Right atrium auricular region (tissue), 2 donors: ENCODE measurements at places on chromosomes 2 and 18.

DNA sequence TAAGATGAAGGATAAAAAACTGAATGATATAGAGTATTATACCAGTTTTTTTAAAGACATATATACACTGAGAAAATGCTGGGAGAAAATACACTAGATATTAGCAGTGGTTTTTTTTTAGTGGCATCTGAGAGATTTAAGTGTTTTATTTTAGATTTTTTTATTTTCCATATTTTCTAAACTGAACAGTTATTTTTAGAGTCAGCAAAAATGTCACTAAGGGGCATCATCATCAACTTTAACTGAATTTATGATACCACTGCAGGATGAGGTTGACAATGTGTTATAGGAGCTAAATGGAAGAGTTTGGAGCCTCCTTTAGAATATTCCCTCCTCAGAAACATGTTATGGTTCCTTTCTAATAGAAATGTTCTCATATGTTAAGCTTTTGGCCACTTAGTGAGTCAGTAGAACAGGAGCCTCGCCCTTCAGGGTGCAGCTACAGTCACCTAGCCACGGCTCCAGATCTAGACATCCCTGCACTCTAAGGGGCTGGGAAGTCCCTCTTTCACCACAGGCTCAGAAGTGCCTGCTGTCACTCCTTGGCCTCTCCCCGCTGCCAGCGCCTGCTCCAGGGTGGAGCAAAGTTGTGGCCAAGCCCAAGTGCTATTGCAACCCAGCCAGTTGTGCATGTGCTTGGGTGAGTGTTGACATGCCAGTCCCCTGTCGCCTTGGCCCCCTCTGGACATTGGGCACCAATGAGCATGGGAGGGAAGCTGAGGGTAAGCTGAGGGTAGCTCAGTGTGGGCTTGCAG is 210.7 kb upstream of the RASGRP3 start:
- no peak for DNase-seq

DNA sequence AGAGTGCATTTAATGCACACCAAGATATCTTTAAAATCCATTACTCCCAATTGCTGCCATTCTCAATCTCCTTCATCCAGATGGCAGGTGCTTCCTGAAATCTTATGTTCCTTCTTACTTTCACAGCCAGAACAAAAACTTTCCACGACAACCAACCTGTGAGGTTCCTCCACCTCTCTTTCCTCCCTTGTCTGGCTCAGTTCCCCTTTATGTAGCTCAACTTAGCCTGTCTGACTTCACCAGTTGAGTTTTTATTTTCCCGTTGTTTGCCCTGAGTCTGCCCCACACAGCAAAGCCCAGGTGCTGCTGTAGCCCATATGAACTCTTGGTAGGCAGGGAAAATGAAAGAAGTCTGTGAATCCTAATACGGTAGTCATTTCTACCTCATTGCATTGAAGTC is 112.5 kb downstream of the MREG start:
- no peak for DNase-seq

GRCh38 chr2:109447251-109447661 is 166.5 kb downstream of the SEPTIN10 start:
- DNase-seq: no peak

- DNase-seq: no peak
Measured at GRCh38 chr2:185537689-185538088, 200.9 kb upstream of the FSIP2 start.

GRCh38 chr18:49677762-49678413 is 116.0 kb downstream of the LIPG start:
- DNase-seq: no peak

GRCh38 chr2:198883604-198884003 is 574.1 kb downstream of the SATB2 start:
- DNase-seq: no peak

DNA sequence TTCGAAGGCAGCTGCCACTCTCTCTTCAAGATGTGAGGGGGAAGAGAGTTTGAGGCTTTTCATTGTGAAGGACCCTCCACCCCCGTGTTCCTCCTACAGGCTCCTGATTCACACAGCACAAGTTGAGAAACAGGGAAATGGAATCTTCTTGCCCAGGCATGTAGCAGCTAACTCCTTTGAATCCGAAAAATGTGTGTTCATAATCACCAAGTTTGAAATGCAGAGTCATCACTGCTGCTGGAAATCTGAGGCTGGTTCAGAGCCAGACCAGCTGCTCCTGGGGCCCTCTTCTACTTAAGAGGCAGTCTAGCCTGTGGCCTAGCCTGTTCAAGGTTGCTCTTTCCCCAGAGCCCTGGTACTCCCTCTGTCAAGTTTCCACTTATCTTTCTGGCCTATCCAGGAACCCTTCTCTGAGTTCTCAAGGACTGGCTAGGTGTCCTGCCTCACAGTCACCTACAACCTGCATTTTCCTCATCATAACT is 166.4 kb downstream of the TMEM247 start:
- DNase-seq: peak; percentile 73

DNA sequence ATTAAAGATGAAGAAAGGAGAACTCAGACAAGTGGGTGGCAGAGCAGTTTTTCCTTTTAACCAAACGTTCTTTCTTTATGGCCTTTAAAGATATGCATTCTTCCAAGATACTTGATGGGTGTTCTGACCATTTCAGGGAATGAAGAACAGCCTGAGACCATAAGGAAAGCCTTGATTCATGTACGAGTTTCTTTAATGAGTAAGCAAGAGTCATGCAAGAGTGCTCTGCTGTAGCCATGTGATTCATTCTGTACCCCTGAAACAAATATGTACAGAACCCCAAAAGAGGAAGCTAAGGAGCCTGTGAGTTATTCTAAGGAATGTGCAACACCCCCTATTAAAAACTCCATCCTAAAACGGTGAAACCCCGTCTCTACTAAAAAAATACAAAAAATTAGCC is 372.8 kb downstream of the MTX2 start:
- DNase-seq: no peak

DNA sequence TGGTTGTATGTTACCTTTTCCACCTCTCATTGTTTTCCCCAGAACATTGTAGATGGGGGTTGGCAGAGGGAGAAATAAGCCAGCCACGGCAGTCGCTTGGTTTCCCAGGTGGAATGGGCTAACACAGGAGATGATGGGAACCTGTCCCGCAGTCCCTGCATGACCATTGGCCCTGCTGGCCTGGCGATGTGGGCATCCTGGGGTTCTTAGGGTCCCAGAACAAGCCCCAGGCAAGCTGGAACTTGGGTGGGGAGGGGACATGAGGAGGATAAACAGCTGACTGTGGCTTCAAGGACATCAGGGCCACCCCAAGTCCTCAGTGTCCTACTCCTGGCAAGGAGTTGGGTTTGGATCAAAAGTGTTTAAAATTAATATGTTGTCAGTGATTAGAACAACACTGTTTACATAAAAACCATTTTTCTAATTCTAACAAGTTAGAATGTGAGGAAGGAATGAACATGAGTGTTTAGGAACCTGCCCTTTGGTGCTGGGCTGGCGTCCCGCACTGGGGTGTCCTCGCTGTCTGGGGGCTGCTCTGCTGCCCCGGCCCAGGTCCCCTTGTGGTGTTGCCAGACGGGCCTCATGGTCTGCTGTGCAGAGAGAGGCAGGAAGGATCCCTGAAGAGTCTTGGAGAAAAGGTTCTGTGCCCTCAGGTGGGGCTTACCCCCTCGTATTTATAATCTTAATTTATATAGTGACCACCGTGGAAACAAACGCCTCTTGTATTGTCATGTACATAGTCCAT is 95.1 kb downstream of the USP40 start:
- no peak for DNase-seq

GRCh38 chr2:41024816-41025215 is 572.9 kb upstream of the SLC8A1 start:
- no peak for DNase-seq

- DNase-seq: no peak
Measured at GRCh38 chr2:197266477-197266876, 44.1 kb downstream of the ANKRD44 start.

DNA sequence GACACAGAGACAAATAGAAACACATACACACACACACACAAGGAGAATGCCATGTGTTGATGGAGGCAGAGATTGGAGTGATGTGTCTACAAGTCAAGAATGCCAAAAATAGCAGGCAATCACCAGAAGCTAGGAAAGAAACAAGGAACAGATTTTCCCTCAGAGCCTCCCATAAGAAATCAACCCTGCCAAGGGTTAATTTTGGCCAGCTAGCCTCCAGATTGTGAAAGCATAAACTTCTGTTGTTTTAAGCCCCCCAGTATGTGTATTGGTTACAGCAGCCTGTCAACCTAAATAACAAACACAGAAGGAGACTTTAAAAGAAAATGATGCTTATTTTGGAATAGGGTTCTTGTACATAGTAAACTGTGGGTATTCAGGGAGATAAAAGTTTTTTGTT is 5.6 kb upstream of the STK39 start:
- no peak for DNase-seq

- no peak for DNase-seq
Measured at GRCh38 chr2:9782197-9782719, 61.0 kb upstream of the TAF1B start.

DNA sequence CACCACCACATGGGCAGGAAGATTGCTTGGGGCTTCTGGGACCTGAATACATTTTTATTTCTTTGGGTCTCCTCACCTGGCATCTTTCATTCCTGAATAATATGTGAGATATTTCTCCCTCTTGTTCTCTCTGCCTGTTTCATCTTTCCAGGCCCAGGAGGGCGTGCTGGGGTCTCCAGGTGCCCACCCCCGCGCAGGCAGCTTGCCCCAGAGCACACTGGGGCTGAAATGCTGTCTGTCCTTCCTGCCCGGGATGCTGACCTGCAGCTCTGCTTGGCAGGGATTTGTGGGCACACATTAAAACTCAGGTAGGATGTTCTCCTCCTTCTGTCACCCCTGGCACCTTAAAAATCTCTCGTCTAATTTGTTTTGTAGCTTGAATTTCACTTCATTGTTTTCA is 39.7 kb upstream of the TEX51 start:
- DNase-seq: peak; percentile 5

- peak; percentile 77 for DNase-seq
Measured at GRCh38 chr2:152611458-152612231, 105.6 kb downstream of the PRPF40A start.

DNA sequence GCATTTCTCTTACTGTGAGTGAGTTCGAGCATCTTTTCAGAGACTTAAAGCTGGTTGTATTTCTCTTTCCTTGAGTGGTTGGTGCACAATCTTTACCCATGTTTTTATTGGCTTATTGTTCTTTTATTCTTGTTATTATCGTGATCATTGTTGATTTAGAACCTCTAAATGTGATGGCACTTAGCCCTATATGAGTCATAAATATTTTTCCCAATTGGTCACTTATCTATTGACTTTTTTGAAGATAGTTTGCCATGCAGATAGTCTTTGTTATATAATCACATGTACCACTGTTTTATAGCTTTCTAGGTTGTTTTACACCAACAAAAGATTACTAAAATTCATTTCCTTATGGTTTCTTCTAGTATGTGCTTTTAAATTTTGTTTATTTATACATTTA is 141.6 kb upstream of the MSH6 start:
- DNase-seq: no peak

GRCh38 chr2:32668254-32668653 is 40.4 kb downstream of the TTC27 start:
- no peak for DNase-seq

DNA sequence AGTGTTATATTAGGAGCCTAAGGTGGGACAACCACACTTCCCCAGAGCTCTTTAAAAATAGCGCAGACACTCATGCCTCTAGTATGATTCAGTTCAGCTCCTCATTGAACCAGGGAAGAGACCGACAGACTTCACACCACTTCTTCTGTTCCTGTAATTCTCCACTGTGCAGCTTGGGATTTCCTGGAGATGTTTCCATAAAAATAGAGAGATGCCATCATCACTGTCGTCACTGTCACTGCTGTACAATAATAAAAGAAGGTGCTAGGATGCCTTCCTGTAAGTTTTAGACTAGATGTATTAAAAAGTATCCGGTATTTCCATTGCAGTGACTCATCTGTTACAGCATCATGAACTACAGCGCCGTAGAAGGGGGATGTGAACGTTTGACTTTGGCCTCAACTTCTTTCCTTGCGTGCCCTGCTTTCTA is 110.9 kb downstream of the FAM210A start:
- DNase-seq: peak; percentile 55

GRCh38 chr2:68152681-68153347 is 4.9 kb upstream of the PNO1 start:
- no peak for DNase-seq

GRCh38 chr2:198100346-198100745 is 296.0 kb downstream of the PLCL1 start:
- DNase-seq: no peak

GRCh38 chr2:182818501-182818900 is 47.9 kb downstream of the FRZB start:
- no peak for DNase-seq

- DNase-seq: no peak
Measured at GRCh38 chr2:154537024-154537423, 161.5 kb upstream of the KCNJ3 start.

DNA sequence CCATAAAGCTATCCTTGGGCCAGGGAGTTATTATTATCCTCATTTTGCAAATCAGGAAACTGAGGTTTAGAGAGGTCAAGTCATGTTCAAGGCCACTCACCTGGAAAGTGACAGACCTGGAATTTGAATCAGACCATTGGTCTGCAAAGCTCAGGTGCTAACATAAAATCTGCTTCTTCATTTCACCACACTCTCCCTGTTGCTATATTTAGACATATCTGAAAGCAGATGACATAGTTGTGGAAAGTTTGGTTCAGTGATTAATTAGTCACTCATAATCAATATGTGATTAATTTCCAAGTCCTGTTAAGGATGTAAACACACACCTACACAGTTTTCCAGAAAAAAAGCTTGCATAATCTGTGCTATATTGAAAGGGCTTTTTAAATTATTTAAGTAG is 57.4 kb downstream of the LINC00305 start:
- DNase-seq: no peak

GRCh38 chr2:113857464-113857863 is 32.4 kb upstream of the ACTR3 start:
- DNase-seq: no peak

DNA sequence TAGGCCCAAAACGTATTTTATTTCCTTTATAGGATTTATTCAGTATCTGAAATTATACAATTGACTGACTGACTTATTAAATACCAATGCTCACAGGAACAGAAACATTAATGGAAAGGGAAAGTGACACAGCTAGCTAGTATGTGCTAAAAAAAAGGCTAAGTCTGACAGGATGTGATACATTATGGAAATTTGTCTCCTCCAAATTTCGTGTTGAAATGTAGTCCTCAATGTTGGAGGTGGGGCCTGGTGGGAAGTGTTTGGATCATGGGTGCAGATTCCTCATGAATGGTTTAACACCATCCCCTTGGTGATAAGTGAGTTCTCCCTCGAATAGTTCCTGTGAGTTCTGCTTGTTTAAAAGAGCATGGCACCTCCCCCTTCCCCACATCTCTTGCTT is 70.6 kb upstream of the WDR75 start:
- DNase-seq: no peak

- no peak for DNase-seq
Measured at GRCh38 chr2:152175012-152175367, 573 bp downstream of the STAM2 start.
